ENCODE measurements at places on chromosomes 12 and 14. TPM values are rescaled to one million over a fixed set of nuclear protein-coding genes. Genes with fewer than 3 reads are reported as not detected.
A peak's percentile ranks its signal among the peaks of the same experiment; 100 is the strongest.

DNA sequence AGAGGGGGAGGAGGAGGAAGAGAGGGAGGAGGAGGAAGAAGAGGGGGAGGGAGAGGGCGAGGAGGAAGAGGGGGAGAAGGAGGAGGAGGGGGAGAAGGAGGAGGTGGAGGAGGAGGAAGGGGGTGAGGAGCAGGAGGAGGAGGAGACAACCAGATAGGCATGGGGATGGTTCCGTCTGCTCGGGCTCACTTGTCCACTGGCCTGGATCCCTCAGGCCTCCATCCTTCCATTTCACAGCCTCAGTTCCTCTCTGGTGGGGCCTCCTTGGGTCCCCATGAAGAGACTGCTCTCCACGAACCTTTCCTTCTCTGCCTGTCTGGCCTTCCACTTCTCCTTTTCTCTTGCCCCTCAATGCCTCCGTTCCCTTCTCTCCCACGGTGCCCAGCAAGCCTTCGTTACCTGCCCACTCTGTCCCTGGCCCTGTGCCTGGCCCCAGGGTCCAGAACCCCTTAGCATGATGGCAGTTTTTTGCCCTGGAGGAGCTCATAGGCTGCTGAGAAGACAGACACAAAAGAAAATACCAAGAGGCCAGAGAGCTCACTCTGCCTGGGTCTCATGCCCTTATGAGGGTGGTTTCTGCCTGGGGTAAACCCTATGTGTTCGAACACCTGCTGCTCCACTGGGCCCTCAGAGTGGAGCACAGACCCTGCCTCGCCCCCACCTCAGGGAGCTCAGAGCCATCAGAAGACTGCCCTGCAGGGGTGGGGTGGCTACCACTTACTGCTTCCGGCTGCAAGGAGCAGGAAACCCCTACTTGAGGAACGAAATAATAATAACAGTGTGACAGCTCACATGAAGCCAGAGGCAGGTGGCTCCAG, 11.7 kb upstream of the CACNA2D4 start:
- DNase-seq = no peak

Gene MGP
- 221 TPM for total RNA-seq

Gene PTPN21
- 34.0 TPM for total RNA-seq

Gene ASB2
- total RNA-seq = 1.5 TPM

Gene LMO3
- total RNA-seq = 0.53 TPM

Gene ADCK1
- total RNA-seq = 13.2 TPM

- DNase-seq = no peak
Observed at GRCh38 chr12:14982562-14982961, 9.7 kb downstream of the PDE6H start.

DNA sequence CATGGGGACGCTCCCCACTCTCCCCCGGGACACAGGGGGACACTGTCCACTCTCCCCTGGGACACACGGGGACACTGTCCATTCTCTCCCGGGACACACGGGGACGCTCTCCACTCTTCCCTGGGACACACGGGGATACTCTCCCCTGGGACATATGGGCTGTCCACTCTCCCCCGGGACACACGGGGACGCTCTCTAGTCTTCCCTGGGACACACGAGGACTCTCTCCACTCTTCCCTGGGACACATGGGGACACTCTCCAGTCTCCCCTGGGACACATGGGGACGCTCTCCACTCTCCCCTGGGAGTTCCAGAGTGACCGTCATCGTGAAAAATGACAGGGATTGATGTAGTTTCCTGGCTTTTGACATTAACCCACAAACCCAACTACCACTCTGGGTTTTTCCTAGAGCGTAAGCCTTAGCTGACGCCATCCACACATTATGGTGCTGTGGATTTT, 3.0 kb upstream of the P2RX2 start:
- DNase-seq = no peak

Gene RFX4
- not detected for total RNA-seq

Gene HRK
- total RNA-seq = 4.3 TPM

Gene ANO4
- 4.5 TPM for total RNA-seq

DNA sequence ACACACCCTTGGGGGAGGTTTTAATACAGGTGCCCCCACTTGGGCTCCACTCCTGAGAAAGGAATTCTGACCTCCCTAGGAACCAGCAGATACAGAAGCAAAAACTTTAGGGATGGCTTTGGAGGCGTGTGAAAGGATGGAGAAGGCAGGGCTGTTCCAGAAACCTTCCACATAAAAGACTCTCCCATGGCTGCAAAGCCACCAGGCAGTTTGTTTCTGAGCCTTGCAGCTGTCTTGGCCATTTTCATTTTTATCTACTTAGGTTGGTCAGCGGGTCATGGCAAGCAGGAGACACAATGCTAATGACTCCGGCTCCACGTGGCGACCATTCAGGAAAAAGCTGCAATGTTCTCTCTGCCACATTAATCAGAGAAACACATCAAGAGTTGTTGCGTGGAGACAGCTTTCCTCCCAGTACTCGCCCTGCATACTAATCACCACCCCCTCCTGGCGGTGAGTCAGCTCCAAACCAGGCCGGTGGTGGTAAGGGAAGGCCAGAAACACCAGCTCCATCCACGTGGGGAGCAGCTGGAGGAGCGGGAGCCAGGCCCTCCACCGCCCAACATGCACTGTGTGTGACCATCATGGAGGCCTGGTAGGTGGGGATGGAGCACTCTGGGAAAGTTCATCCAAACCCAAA, 30.9 kb upstream of the IRF2BPL start:
- no peak for DNase-seq

DNA sequence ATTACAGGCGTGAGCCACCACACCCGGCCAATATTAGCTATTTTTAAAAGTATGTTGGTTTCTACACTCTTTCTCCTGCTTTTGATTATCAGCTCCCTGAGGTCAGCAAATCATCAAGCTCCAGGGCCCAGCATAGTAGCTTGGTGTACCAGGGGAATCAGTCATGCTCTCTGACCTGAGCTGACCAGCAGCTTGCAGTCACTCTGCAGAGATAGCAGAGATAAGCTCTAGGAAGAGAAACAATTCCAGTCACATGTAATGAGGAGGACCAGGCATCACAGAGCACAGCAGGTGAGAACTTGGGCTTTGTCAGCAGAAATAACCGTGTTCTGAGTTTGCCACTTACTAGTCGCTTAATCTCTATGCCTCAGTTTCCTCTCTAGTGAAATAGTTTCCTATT, 8.5 kb downstream of the PLEKHD1 start:
- no peak for DNase-seq

DNA sequence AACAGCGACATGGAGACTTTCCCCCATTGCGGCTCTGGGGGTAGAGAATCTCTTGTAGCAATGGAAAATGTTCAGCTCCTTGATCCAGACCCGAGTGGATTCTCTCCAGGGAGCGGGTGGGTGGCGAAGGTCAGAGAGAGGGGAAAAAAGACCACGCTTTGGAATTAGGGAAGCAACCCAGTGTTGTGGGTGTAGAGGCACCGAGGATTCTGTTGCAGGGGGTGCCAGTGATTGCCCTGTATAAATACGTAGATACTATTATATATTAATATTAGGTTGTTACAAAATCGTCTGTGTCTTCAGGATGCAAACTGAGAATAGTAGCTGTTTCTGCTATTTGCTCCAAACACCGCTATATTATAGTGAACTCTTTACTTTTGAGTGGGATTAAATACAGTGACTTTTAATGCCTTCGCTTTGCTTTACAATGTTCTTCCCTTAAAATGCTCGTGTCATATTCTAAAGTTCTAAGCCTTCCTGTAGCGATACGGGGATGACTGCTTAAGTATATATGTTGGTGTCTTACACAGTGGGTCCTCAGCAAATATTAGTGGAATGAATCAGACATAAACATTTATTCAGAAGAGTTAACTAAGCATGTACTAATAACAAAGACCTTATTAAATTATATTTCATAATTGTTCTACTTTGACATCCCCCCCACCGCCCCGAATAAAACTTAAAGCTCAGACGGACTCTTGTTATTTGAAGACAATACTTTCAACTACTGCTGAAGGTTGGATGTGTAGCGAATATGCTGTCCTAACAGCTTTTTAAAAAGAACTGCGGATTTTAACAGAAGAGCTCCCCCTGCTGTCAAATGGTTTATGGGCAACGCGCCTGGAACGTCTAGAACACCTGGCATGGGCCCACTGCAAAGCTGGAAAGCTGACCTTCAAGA, 136.4 kb upstream of the KRAS start:
- DNase-seq = peak; percentile 81

Gene FZD10
- total RNA-seq = 2.4 TPM

DNA sequence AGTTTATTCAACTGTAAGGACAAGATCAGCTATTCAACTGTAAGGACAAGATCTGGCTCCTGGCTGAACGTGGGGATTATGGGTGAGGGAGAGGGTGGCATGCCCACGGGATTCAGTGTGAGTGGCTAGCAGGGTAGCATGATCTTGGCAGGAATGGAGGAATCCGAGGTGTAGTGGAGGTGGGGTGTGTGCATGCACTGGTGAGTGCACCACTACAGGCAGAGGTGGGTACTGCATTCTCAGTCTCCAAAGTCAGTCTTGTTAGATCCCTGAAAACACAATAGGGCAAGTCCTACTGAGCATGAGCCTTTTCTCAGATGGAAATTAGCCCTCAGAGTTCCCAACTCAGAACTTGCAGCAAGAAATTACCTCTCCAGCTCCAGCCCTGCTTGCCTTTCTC, 32.2 kb upstream of the DCD start:
- DNase-seq = no peak

DNA sequence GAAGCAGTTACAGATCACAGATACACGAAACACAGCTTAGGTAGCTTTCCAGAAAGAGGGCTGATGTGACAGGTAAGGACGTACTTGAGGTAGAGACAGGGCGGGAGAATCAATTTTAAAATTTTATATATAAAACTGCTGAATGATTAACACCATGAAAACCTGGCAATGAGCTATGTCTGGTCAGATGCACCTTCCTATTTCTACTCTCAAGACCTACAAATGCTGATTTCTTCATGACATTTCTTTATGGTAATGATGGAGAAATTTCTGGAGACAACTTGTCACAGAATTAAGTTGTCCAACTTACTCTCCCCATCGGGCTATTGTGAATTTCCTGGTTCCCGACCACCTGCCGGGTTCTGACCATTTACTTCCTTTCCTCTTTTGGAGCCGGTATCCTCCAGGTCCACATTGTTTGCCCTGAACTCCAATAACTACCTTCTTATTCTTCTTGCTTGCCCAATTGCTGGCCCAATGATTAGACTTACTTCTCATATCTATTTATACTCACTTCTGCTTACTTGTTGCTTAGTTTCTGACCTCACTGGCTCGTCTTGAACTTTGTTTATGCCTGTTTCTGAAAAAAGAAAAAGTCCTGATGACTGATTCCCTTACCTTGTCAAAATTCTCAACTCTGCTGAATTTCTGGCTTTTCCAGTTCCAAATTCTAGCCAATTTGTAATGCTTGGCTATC, 12.8 kb upstream of the ATP2B1 start:
- DNase-seq = no peak

Gene NELL2
- 1.9 TPM for total RNA-seq

GRCh38 chr12:51972422-51972812, 20.9 kb downstream of the ACVR1B start:
- DNase-seq = no peak

- DNase-seq = no peak
Observed at GRCh38 chr12:121427556-121428050, 27.7 kb downstream of the RNF34 start.

DNA sequence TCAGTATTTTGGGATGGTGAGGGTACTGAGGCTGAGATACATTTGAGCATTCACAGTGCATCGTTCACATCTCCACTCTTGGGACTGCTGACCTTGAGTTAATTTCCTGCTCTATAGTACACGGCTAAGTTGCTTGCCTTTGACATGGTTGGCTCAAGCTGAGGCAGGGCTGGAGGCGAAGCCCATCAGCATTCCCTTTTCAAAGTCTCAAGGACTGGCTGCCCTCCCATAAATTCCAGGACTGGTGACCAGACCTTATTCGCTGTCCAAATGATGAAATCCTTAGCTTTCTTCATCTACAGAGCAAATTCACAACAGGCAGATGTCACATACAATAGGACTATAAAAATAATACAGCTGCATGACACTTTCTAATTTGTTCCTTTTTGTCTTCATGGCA, 85.9 kb downstream of the SSPN start:
- DNase-seq = no peak

- DNase-seq = no peak
Observed at GRCh38 chr12:24996820-24997219, 47.9 kb upstream of the BCAT1 start.

Gene SLC39A5
- total RNA-seq = 1.3 TPM

DNA sequence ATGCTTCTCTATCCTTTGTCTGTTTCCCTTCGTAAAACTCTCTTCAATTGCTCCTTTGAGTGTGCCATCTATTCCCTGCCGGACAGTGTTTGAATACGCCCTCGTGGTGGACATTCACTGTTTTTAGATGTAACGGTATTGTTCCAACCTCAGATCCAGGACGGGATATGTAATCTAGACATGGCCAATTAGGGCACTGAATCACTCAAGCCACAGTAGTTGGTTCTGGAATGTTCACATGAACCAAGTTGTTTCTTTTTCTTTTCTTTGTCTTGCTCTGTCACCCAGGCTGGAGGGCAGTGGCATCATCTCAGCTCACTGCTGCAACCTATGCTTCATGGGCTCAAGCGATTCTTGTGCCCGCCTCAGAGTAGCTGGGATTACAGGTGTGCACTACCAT, 204.2 kb upstream of the PLXNC1 start:
- no peak for DNase-seq
